ENCODE measurements at places on chromosomes 2 and 18.

- DNase-seq: no peak
Observed at GRCh38 chr2:101433465-101433864, 41.4 kb downstream of the RFX8 start.

DNA sequence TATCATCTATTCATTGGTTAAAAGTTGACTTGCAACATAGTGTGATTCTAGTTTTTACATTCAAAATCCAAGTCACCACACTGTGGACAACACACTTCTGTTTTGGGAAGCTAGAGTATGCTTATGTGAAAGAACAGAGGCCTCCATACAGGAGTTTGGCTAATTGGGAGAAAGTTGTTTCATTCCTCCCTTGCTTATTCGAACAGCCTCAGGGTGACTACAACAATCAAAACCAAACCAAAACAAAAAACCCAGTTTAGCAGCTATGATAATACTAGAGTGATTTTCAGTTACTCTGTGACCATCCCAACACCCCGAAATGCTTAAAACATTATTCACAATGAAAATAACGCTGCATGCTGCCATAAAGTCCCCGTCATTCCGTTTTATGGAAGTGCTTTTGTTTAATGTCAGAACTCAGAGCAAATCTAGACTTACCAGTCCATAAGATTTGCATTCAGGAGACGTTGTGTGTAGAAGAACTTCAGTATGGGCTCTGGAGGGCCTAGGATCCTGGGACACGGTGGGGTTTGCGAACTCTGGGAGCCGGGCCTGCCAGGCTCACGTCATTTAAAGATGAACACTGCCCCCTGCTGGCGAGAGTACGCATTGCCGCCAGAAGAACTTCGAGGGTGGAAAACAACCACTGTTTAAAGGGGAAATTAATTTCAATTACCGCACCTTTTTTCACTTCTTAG lies 111.4 kb downstream of the FTCDNL1 start:
- peak; percentile 9 for DNase-seq

GRCh38 chr2:175750195-175750594 lies 251.9 kb downstream of the LNPK start:
- DNase-seq: no peak

DNA sequence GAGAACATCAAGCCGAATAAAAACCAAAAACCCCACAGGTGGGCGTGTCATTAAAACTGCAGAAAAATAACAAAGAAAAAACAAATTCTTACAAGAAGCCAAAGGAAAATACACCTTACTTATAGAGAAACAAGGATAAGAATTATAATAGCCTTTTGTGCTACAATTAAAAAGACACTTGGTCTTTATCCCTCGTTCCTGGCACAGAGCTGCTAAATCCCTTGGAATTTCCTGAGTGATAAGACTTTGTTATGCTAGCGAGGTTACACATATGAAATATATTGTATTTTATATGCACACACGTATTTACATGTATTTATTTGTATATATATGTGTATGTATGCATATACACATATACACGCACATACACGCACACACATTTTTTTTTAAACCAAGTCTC lies 325.3 kb upstream of the TFPI start:
- no peak for DNase-seq

- no peak for DNase-seq
Observed at GRCh38 chr2:41737888-41738287, 309.9 kb upstream of the PKDCC start.

DNA sequence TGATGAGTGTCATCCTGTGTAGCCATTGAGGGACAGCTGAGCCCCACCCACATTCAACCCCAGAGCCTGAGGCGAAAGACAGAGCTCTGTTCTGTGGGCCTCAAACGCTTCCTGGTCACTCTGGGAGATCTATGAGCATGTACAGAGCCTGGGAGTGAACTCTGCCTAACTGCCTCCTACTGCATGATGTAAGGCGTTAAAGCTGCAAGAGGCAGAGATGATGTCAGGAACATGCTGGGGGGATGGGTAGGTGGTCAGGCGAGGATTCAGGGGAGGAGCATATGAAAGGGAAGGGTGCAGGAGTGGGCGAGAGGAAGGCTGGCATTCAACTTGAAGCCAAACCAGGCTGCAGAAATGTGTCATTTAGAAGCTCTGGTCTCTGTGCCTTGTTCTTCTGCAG lies 181.0 kb downstream of the TFCP2L1 start:
- no peak for DNase-seq

- DNase-seq: no peak
Observed at GRCh38 chr2:25304826-25305596, 36.7 kb downstream of the DNMT3A start.
